ENCODE measurements at places on chromosomes 1 and 21. TPM values are rescaled to one million over a fixed set of nuclear protein-coding genes. Genes with fewer than 3 reads are reported as not detected.

KCNA2 gene
- not detected for total RNA-seq

- H3K27ac ChIP-seq, result no peak overlapping the region
- no peaks in the 10 kb centered on the region for H3K4me1 ChIP-seq
- H3K4me3 ChIP-seq, result no peak overlapping the region
- DNase-seq, result no peak
- no peaks in the 10 kb centered on the region for H3K36me3 ChIP-seq
Measured at GRCh38 chr1:17908945-17909344, 153.8 kb downstream of the ACTL8 start.

GRCh38 chr21:44653123-44653522 lies 1.3 kb downstream of the KRTAP12-4 start:
- H3K27ac ChIP-seq, result no peak overlapping the region
- H3K4me1 ChIP-seq, result no peaks in the 10 kb centered on the region
- DNase-seq, result no peak
- no peaks in the 10 kb centered on the region for H3K36me3 ChIP-seq

PGBD5 gene
- total RNA-seq, result not detected

DNA sequence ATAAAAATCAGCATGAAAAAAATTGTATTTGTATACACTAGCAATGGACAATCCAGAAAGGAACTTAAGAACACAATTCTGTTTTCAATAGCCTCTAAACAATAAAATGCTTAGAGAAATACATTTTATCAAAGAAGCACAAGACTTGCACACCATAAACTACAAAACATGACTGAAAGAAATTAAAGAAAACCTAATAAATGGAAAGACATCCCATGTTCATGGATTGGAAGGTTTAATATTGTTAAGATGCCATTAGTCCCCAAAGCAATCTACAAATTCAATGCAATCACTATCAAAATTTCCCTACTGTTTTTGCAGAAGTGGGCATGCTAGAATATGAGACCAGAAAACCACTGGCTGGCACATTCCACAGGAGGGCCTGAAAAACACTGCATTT lies 49.4 kb downstream of the PRSS38 start:
- no peak overlapping the region for H3K27ac ChIP-seq
- no peak for DNase-seq
- H3K4me1 ChIP-seq, result no peaks in the 10 kb centered on the region
